ENCODE measurements at places on chromosomes 11 and 22. TPM values are rescaled to one million over a fixed set of nuclear protein-coding genes. Genes with fewer than 3 reads are reported as not detected.

- no peak for DNase-seq
Observed at GRCh38 chr11:6620636-6621035, 1.4 kb upstream of the TPP1 start.

- DNase-seq: no peak
Observed at GRCh38 chr11:68341557-68342458, 29.4 kb downstream of the LRP5 start.

DNA sequence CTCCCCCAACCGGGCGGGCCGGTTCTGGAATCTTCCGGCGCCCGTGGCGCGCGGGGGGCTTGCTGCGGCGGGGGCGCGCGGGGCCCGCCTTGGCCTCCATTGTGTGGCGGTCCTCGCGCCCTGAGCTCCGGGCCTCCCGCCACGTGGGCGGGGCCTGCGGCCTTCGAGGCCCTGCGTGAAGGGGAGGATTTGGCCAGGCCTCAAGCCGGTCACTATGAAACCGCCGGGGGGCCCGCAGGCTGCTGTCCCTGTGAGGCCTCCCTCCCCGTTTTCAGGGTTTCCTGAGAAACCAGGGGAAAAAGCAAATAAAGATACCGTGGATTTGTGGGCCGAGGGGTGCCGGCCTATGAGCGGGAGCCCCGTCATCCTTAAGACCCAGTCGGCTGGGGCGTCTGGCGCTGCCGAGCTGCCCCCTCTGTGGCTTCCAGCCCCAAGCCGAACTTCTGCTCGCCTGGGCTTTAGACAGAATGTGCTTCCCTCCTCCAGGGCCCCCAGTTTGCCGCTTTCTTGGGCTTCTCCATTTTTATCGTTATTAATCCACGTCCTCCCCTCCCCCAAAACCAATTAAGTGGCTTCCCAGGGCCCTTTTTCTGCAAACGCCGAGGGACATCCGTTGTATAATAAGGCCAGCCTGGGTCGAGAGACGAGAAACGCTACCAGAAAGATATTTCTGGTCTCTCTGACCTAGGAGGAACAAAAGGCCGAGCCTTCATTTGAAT, 602 bp downstream of the EWSR1 start:
- DNase-seq: no peak

GRCh38 chr11:16080688-16081381, 275.5 kb downstream of the SOX6 start:
- no peak for DNase-seq

DNA sequence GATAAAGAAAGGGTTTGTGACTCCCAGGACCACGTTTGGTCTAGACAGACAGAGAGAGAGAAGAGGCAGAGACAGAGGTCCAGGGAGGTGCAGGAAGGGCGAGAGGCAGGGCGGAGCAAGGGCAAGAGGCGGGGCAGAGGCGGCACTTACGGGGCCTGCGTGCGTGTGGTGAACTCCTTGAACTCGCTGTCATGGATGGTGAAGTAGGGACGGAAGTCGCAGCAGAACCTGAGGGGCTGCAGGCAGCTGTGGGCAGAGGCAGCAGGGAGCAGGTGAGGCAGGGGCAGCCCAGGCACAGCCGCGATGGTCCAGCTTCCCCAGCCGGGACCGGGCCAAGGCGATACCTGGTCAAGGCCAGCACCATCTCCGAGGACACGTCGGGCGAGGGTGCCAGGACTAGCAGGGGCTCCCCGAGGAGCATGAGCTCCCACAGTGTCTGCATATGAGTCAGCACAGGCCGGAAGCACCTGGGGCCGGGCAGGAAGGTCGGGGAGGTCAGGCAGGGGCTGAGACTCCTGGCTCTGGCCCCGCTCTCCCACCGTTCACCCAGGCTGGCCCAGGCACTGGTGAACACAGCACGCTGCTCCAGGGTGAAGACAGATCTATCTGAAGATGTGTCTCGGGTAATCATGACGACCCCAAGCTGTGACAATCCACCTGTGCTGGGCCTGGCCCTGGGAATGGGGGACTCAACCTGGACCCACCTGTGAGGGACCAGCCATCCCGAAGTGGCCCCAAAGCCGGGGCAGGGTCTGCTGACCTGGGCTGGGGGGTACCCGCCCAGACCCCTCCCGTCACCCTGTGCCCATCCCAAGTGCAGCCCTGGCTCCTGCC, 7.2 kb upstream of the PLXNB2 start:
- no peak for DNase-seq

DNA sequence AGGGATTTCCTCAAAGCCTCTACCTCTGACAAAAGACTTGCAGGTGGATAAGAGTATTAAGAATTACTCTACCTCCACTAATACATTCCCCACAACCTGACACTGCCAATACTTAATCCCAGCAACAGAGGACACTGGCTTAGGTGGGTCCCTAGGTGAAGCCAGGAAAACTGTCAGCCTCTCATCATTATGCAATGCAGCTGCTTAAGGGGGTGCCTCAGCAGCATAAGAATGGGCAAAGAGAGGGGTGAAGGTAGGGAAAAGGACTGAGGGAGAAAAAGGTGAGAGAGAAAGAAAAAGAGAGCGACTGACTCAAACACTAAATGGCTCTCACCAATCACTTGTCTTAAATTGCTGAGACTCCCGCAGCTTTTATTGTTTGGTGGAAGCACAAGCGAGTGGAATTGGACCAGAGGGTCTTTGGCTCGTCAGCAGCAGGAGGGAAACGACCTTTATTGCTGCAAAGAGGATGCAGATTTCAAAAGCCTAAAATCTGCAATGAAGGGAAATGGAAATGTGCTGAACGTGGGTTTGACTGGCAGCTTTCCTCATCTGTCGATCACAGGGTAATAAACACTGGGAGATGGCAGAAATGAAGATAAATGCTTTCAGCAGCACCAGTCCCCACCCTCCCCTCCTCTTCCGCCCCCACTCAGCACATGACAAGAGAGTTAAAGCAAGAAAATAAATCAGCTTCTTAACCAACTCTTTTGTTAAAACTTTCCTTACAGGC, 64.9 kb upstream of the CHRM4 start:
- DNase-seq: no peak

The SLC39A13 gene
- 51.9 TPM for total RNA-seq

DNA sequence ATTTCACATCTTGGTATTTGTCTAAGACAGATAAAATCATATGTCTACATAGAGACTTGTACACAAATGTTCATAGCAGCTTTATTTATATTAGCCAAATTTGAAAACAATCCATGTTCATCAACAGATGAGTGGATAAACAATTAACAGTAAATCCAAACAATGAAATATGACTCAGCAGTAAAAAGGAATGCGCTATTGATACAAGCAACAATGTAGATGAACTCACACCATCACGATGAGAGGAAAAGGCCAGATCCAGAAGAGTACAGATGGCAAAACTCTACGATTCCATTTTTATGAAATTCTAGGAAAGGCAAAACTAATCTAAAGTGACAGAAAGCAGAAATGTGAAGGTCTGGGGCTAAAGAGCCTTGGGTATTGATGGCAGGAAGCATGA, 384.3 kb downstream of the NTM start:
- no peak for DNase-seq

- DNase-seq: peak; percentile 27
Observed at GRCh38 chr11:120182790-120183491, 27.9 kb upstream of the OAF start.

GRCh38 chr11:103842191-103842590, 194.2 kb upstream of the DDI1 start:
- no peak for DNase-seq

DNA sequence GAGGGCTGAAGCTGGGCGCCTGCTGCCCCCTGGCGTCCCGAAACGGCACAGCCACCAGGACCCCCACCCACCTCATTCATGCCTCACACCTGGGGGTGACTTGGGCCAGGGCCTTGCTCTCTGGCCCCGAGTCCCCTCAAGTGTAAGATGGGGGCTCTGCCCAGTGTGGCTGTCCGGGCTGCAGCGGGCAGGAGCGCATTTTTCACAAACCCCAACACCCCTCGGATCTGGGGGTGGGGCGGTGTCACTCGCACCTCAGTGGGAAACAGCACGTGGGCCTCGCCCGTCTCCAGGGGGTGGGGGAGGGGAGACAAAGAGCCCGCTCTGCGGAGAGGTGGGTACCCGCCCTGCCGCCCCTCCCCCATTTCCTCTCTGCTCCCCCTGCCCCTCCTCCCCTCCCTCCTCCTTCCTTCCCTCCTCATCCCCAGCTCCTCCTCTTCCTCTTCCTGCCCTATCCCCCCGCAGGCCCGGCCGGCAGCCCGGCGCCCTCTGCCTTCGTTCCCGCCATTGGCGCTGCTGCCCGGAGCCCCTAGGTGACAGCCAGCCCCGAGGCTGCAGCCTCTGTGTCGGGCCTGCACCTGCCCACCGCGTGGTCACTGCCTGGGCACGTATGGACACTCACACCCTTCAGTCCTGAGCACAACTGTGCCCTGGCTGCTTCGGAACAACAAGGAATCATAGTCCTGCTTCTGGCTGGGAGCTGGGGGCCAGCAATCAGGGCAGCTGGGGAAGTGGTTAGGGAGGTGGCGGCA, 6.8 kb upstream of the CDKN1C start:
- no peak for DNase-seq

DNA sequence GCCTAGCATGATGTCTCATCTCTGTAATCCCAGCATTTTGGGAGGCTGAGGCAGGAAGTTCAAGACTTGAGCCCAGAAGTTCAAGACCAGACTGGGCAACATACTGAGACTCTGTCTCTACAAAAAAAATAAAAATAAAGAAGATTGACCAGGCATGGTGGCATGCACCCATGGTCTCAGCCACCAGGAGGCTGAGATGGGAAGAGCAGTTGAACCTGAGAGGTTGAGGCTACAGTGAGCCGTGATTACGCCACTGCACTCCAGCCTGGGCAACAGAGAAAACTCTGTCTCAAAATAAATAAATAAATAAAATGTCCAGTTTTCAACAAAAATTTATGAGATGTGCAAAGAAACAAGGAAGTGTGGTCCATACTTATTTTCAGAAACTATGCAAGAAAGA, 28.3 kb downstream of the EFCAB6 start:
- DNase-seq: no peak

The OTOG gene
- not detected for total RNA-seq

The GRM5 gene
- 0.15 TPM for total RNA-seq
